ENCODE measurements at places on chromosomes 13 and 19. TPM values are rescaled to one million over a fixed set of nuclear protein-coding genes. Genes with fewer than 3 reads are reported as not detected.

Gene FOXA3
- 0.48 TPM for total RNA-seq

Gene PRMT1
- 325 TPM for total RNA-seq

Gene SPPL2B
- 43.8 TPM for total RNA-seq

Gene DHDH
- total RNA-seq: 2.8 TPM

Gene C19orf73
- 1.4 TPM for total RNA-seq

Gene SHANK1
- total RNA-seq: not detected

Gene SPC24
- total RNA-seq: 64.1 TPM

Gene PSG11
- total RNA-seq: not detected

Gene AMH
- total RNA-seq: 2.8 TPM

Gene SOX1
- total RNA-seq: not detected

Gene EXOC3L2
- total RNA-seq: not detected

Gene FRY
- 4.4 TPM for total RNA-seq

Gene HIPK4
- total RNA-seq: not detected

Gene CYP2F1
- total RNA-seq: not detected

Gene ZNF724
- total RNA-seq: 14.5 TPM
